Immature natural killer cell (primary cell): ENCODE measurements at places on chromosomes 16 and 17.

DNA sequence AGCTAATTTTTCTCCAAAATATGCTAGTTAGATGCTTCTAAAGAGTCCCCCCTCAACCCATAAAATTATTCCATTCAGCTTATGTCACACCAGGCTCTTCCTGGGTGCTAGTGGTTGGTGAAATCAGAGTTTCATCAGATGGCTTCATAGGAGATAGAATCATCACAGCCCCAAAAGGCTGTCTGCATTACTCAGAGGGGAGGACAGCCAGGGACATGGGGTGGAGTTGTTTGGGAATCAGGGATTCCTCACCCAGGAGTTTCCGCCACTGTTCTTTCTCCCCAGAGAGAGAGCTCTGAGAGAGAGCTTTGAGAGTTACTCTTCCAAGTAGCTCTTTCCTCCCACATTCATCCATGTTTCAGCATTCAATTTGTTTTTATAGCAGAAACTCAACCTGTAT, 288 bp upstream of the KRT34 start:
- no peaks in the 10 kb centered on the region for H3K4me1 ChIP-seq
- H3K27me3 ChIP-seq: peaks cover 10% of the 10 kb centered on the region
- H3K36me3 ChIP-seq: peaks cover 10% of the 10 kb centered on the region
- H3K4me3 ChIP-seq: no peak overlapping the region
- no peak overlapping the region for H3K27ac ChIP-seq
- DNase-seq: no peak

DNA sequence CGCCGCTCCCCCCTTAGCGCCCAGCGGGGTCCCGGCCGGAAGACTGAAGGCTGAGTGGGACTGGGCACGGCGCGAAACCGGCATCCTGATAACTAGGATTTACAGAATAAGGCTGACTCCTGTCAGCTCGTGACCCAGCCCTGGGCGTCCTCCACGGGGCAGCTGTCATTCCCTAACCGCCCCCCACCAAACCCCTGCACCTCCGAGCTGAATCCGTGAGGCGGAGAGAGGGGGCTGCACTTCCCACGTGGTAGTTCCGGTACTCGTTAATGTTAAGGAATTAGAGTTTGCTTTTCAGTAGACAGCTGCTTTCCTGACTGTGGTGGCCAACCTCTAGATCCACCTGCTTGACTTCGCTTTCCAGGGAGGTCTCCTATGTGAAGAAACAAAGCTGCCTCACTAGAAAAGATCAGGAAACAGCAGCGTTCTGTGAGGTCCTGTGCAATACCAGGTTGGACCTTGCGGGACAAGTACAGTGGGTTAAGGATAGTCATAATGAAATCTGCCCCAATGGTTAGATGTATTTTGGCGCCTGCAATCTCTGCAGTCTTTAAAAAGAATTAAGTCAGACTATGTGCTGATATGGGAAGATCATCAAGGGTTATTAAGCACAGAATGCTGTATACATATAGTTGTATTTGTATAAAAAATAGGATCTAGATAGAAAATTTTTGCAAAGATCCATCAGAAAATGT, 1.1 kb upstream of the WBP2 start:
- no peak overlapping the region for H3K4me3 ChIP-seq
- DNase-seq: no peak
- peaks cover 22% of the 10 kb centered on the region for H3K4me1 ChIP-seq
- H3K36me3 ChIP-seq: no peaks in the 10 kb centered on the region
- H3K27me3 ChIP-seq: no peaks in the 10 kb centered on the region
- peak overlapping the region; percentile 80 for H3K27ac ChIP-seq

DNA sequence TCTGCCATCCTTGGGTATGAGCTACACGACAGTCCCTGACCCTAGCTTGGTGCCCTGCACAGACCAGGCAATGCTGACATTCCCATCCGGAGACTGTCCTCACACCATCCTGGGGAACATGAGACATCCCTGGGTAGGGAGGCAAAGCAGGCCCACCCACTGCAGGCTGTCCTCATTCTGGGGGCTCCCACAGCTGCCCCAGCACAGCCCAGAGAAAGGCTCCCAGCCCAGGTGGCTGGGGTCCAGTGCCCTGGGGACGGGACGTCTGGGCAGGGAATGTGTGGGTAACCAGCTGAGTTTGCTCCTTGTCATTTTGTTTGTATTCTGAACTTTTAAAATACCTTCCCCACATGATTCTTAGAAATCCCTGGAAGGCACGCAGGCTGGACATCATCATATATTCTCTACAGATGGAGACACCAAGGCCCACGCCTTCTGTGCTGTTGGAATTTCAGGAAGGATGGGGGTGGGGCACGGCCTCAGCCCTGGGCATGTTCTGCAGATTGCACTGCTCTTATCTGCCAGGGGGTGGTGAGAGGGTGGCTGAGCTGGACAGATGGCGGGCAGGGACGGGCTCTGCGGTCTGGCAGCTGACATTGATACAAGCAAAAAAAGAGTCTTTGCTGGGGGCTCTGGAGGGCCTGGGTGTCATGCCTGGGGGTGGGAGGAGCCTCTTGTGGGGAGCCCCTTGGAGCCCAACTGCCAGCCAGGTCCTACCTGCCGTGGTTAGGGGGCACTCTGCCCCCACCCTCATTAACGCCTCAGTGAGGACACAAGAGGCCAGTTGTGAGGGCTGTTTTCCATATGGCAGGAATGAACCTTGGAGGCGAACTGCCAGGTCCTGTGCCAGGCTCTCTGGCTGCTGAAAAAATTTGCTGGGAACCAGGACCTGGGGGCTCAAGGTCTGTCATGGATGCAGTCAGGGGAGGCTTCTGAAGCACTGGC, 28.4 kb downstream of the LRRC75A start:
- no peak overlapping the region for H3K27ac ChIP-seq
- no peaks in the 10 kb centered on the region for H3K36me3 ChIP-seq
- no peak for DNase-seq
- no peaks in the 10 kb centered on the region for H3K4me1 ChIP-seq
- H3K4me3 ChIP-seq: no peak overlapping the region

GRCh38 chr17:51164911-51165679, 1.1 kb upstream of the NME2 start:
- H3K27ac ChIP-seq: peak overlapping the region; percentile 99
- peaks cover 12% of the 10 kb centered on the region for H3K4me1 ChIP-seq
- peak overlapping the region; percentile 99 for H3K4me3 ChIP-seq
- peaks cover 7% of the 10 kb centered on the region for H3K27me3 ChIP-seq
